CD4-positive, alpha-beta T cell treated with Interleukin-12 subunit alpha and Interleukin-12 subunit beta, for 1 hour (primary cell): ENCODE measurements at places on chromosomes 12 and 14.
A peak's percentile ranks its signal among the peaks of the same experiment; 100 is the strongest.

- no peak for DNase-seq
These were observed 90.0 kb downstream of the LRRC74A start for GRCh38 chr14:76916040-76916715.

DNA sequence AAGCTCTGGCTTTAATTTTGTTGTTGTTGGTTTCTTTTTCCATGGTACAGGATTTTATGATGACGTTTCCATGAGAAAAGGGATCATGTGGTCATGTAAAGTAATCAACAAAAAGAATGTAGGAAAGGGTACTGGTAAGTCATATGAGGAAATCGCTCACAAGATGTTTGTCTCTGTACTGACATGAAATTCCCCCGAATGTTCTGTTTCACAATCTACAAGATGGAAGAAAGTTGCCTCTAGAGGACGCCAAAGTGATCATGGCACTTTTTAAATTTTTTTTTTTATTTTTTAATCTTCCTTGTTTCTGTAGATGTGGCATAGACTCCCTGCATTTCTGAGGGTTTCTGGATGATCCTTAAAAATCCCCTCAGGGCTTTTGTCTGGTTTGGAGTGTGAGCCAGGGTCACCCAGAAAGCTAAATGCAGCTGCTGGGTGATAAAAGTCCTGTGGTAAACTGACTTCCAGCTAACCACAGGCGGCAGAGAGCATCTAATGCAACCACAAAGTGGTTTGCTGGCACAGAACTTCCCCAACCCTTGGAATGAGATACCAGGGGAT, 393.5 kb downstream of the CCDC91 start:
- DNase-seq: no peak

DNA sequence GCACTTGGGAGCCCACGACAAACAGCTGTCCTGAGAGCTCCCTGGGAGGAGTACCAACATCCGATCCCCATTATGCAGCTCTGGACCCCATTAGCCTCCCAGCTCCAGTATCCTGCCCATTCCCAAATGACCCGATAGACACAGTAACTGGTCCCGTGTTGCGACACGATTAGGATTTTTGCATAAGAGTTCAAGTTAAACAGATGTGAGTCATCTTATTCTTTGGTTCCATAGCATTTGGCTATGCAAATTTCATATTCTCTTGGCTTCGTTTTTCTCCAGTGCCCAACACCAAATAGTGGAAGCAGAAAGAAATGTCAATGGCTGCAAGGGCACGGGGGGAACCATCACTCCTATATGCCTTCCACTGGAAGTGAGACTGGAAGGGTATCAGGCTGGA, 43.0 kb upstream of the LRRC10 start:
- no peak for DNase-seq

- DNase-seq: no peak
These were observed 85.6 kb downstream of the DICER1 start for GRCh38 chr14:95071649-95072280.

GRCh38 chr12:41532072-41532471, 344.0 kb downstream of the PDZRN4 start:
- no peak for DNase-seq

DNA sequence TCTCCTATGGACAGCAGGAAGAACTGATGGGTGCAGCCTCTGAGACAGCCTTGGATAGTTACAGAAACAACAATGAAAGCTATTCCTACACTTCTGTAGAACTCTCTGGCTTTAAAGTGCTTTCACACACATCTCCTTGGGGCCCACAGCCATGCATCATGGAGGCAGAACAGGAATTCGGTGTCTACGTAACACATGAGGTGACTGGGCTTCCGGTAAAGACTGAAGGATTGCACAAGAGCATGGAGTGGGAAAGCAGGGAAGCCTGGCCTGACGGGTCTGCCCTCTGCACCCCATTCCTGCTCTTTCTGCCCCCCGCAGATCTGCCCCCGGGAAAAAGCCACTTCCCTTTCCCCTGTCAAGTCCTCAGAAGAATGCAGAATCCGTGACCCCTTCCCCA, 82.6 kb downstream of the VWF start:
- no peak for DNase-seq

DNA sequence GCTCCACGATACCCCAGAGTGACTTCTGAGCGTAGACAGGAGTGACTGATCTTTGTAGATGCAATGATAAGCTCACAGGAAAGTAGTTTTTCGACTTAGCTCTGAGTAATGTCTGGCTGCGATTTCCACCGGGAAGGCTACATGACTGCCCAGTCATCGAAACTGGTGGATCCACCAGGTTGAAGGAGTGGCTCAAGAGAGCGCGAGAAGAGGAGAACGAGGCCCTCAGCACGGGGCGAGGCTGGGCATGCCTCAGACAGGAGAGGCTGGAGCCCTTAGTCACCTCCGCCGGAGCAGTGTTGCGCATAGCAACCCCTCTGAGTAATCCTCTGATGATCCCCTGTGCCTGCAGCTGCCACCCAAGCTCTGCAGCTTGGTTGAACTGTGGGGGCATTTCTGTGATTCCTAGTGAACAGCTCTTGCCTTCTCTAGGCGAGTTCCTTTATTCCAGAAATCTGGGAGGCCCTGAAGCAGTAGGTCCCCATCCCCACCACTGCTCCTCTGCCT, 25.6 kb downstream of the ELK3 start:
- DNase-seq: no peak

GRCh38 chr12:45138609-45139008, 77.3 kb upstream of the ANO6 start:
- no peak for DNase-seq

- no peak for DNase-seq
These were observed 60.2 kb downstream of the KDM2B start for GRCh38 chr12:121520586-121521086.

- no peak for DNase-seq
These were observed 3.0 kb upstream of the CEBPE start for GRCh38 chr14:23122086-23122485.

- no peak for DNase-seq
These were observed 3.2 kb downstream of the IPO8 start for GRCh38 chr12:30692470-30692869.

GRCh38 chr14:83071888-83072501, 1538.3 kb upstream of the SEL1L start:
- DNase-seq: no peak

- DNase-seq: no peak
These were observed 118.7 kb upstream of the MDM1 start for GRCh38 chr12:68450947-68451260.

GRCh38 chr14:82029038-82029437, 495.4 kb upstream of the SEL1L start:
- DNase-seq: no peak

DNA sequence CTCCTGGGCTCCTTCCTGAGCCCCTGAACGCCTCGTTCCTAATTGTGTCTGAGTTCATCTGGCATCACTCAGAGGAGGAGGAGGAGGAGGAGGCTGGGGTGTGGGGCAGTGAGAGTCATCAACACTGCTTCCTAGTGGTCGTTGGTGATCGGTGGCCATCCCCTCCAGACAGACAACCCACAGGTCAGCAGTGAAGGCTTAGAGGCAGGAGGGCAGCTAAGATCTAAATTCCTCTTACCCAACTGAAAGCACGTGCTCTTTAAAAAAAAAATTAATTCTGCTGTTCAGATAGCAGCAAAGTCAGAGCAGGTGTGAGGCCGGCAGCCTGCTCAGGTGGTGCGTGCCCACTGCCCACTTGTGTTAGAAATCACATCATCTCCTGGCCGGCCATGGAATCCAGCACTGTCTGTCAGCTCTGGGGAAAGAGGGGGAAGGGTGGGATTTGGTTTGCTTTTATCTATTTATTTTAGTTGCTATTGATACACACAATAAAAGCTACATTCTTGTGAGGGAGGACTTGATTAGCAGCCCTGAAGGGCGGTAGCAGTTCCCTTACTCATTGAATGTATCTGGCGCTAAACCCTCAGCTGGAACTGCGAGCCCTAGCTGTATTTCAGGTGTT, 46.6 kb downstream of the PPP2R5C start:
- DNase-seq: no peak

DNA sequence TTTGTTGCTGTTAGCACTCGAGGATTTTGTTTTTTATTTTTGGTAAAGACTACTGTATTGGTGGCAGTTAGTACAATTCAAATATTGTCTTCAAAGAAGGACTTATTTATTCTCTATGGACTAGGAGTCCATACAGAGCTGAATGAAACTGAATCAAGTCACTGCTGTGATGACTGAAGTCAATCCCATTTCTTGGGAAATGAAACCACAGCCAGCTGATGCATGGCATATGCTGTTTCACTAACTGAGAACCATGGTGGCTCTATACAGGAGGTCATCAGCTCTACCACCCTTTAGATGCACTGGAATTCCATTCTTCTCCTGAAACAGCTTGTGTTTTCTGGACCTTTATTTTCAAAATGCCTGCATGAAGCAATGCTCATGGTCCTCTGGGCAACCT, 22.2 kb downstream of the VTI1B start:
- no peak for DNase-seq

GRCh38 chr12:79067977-79068376, 203.4 kb downstream of the SYT1 start:
- DNase-seq: no peak

- DNase-seq: peak; percentile 5
These were observed 77.5 kb downstream of the PELI2 start for GRCh38 chr14:56195704-56196103.

- DNase-seq: peak; percentile 72
These were observed 485 bp downstream of the SENP1 start for GRCh38 chr12:48105321-48105866.

GRCh38 chr14:74514471-74514941, 20.9 kb downstream of the ISCA2 start:
- no peak for DNase-seq

DNA sequence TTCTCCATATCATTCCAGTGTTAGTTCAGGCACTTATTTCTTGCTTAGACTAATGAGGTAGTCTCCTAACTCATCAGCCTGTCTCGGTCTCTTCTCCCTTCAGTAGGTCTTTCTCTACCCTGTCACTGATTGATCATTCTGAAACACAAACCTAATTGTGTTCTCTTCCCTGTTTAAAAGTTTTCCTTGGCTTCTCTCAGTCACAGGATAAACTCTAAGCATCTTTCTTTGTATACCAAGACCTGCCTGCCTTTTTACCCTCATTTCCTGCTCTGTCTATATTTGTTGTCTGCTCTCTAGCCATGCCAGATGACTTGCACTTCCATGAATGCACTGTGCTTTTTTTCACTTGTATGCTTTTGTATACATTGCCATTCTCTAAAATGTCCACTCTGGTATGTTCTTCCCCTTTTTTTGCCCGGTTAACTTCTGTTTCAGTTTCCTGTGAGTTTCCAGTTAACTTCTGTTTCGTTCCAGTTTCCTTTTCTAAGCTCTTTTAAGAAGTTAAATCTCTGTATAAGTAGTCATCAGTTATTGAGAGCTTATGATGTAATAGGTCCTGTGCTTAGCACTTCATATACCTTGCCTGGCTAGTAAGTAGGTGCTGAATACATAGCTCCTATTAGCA, 12.8 kb downstream of the DIP2B start:
- DNase-seq: peak; percentile 14

DNA sequence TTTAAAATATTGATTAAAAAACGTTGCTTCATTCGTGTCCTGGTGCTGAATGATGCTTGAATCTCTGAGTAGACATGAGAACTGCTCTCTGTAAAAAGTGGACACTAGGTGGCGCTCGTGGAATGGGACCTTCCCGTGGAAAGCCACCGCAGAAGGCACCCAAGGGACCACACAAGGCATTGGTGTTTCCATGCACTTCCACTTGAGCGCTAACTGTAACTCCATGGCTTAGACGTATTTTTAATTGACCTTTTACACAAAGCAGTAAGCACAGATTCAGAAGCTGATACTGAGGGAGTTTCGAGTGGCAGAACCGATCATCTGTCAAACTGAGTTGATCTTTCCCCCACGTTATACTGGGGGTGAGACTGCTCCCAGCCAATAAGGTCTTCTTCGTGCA, 135.3 kb downstream of the PRKCH start:
- DNase-seq: peak; percentile 86

DNA sequence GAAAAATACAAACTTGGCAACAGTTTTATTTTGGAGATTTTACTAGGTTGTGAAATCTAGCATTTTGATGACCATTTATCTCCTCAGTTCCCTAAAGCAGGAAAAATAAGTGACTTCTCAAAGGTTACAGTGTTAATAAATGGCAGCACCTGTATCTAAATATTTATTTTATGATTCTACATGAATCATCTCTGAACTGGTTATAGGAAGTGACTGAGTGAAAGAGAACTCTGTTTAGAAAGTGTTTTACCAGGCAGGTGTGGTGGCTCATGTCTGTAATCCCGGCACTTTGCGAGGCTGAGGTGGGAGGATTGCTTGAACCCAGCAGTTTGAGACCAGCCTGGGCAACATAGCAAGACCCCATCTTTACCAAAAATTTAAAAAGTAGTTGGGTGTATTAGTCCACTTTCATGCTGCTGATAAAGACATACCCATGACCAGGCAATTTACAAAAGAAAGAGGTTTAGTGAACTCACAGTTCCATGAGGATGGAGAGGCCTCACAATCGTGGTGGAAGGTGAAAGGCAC, 26.3 kb downstream of the MIPOL1 start:
- no peak for DNase-seq

GRCh38 chr12:49619286-49619685, 4.1 kb upstream of the PRPF40B start:
- no peak for DNase-seq

DNA sequence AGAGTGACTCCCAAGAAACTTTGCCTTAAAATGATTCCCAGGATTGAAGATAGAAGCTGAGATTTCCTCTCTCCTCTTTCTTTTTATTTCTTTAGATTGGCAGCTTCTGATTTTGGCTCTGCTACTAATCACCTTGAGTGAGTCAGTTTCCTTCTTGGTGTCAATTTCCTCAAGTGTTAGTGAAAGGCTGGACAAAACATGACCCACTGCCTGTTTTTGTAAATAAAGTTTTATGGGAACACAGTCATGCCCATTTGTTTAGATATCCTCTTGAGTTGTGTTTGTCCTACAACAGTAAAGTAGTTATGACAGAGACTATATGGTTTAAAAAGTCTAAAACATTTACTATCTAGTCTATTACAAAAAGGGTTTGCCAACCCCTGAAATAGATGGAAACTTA, 227.2 kb upstream of the TBX3 start:
- no peak for DNase-seq

DNA sequence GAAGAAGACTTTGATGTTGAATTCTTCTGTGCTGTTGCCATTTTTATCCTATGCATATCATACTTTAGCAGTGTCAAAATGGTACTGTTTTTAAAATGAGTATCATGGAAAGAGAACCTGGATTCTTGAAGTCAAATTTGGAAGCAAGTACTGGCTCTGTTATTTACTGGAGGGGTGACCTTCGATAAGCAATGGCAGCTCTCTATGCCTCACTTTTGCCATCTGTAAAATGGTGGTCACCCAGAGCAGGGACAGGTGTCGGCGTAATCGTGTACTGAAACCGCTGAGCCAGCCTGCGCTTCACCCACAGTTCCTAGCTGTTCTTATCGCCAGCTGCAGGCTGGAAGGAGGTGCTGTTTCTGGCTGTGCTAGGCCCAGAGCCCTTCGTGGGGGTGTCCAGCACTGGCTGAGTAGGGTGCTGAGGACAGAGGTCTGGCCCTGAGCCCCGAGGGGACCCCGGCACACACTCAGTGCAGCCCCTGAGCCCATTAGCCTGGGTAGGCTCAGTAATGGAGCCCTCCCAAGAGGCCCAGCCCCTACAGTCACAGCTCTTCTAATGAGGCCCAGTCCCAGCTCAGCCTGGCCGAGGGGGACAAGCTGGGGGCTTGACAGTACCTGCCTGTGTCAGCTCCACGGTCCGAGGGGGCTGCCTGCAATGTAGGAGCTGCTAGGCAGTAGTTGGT, 183.5 kb downstream of the PHETA1 start:
- no peak for DNase-seq

- DNase-seq: no peak
These were observed 448.1 kb downstream of the BCAT1 start for GRCh38 chr12:24500831-24501230.
